ENCODE measurements at places on chromosomes 2 and 18.

GRCh38 chr2:143333168-143333791 lies 204.1 kb downstream of the ARHGAP15 start:
- no peak for DNase-seq

GRCh38 chr2:30332791-30333453 lies 101.6 kb downstream of the LBH start:
- no peak for DNase-seq

- DNase-seq: no peak
These were observed 469.3 kb upstream of the MEX3C start for GRCh38 chr18:51666763-51667191.

- no peak for DNase-seq
These were observed 613.4 kb downstream of the ARHGAP15 start for GRCh38 chr2:143742581-143742980.

DNA sequence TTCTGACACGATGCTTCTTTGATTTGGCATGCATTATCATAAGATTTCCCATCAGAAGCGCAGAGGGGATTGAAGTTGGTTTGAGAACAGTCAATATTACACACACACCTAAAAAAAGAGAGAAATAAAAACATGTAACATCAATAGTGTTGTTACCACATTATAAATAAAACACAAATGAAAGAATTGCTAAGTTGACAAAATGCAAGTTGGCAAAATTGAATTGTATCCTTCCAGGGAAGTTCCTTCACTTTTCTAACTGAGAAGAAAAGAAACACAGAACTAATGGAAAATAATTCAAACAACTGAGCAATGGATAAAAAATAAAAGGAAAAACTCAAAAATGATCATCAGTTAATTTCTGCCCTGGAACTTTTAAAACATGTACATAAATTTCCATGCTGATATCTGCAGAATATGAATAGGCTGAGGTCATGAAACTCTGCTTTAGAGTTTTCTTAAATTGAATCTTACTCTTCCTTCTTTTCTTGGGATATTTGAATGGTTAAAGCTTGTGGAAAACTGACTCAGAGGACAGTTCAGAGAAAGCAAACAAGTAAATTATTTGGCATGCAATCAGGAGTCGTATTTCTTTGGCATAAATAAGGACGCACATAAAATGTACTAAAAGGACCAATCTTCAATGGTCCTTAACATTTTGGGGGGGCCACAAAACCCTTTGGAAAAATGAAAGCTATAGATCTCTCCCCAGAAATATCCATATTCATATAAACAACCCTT lies 152.4 kb upstream of the CAVIN2 start:
- no peak for DNase-seq

DNA sequence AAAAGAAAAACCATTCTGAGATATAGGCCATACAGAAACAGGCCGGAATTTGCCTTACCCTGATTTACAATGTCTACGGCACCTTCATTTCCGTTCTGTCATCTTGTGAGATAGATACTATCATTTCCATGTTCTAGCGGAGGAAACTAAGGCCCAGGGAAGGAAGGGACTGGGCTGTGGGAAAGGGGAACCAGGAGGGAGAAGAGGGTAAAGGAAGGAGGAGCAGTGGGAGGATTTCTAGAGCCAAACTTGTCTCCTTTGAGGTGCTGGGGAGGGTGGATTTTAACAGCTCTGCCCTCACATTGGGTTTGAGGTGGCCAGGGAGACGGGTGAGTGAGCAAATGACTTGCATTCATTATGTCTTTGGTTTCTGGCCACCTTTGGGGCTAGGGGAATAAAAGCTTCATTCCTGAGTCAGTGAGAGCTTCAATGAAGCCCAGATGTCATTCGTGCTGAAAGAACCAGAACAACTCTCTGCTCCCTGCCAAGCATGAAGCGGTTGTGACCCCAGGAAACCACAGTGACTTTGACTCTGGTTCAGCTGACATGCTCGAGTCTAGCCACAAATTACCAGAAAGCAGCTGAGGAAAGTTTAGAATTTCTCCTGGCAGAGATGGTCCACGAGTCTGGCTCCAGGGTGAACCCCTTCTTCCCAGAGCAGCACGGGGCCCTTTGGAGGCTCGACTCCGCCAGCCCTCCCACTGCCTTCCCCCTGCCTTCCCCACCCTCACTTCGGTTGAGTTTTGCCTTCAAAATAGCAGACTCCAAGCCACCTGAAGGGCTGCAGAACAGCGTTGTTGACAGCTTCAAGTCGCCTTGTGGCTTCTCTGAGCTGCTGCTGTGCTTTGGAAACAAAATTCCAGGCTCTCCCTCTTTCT lies 3.8 kb downstream of the ACTG2 start:
- no peak for DNase-seq

DNA sequence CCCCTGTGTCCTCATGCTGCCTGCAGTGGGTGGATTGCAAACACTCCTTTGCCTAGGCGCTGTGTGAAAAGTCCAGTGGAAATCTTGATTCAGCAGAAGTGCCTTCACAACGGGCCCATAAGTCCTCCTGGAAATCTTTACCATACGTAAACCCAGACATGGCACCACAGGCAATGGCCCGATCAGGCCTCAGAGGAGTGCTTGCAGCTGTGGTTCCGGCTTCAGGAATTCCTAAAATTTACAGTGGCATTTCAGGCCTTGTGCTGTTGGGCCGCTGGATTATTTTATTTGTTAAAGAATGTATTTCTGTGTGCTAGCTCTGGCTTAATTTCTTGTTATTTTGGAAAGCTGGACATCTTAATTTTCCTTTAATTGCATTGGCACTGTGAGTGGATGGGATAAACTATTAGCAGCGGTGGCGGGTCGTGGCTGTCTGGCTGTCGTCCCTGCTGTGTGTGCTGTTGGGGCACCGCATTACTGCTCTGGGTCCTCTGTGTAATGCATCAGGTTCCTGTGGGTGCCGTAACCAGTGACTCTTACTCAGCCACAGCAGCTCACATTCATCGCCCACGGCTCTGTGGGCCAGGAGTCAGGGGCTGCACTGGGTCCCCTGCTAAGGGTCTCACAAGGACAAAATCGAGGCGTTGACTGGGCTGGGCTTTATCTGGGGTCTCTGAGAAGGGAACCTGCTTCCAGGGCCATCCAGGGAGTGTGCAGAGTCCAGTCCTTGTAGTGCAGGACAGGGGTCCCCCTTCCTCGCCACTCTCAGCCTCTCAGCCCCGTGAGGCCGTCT lies 73.1 kb downstream of the RTP5 start:
- no peak for DNase-seq

DNA sequence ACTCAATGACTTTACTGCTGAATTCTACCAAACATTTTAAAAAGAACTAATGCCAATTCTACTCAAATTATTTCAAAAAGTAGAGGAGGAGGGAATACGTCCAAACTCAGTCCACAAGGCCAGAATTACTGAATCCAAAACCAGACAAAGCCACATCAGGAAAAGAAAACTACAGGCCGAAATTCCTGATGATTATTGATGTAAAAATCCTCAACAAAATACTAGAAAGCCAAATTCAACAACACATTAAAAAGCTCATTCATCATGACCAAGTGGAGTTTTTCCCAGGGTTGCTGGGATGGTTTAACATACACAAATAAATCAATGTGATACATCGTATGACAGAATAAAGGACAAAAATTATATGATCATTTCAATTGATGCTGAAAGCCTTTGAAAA lies 103.9 kb upstream of the UBE2E3 start:
- DNase-seq: no peak

DNA sequence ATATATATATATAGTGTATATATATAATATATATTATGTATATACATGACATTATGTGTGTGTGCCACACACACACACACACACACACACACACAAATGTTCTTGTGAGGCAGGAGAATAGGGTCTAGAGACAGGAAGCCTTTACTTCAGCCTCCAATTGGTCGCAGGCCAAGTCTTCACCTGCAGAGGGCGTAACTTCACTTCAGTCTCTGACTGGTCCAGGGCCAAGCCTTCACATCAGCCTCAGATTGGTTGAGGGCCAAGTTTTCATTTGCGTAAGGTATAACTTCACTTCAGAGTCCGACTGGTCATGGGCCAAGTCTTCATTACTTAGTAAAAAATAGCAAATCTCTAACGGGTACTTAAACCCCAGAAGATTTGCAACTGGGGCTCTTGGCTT lies 13.2 kb upstream of the SS18 start:
- no peak for DNase-seq

DNA sequence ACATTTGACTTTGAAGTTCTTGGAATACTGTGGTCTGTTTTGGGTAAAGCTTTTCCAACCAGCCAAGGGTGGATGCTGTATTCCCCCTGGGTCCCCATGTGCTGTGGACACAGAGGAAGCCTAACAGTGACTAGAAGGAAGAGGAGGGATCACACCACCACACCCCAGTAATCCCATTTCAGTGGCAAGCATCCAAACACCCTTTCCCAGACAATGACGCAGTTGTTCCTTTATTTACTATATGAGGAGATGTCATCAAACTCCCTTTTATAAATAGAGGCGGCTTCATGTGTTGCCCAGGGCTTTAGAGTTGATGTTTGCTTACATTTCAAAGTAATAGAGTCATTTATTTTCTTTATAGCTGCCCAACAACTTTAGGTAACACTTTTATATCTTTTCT lies 959.4 kb upstream of the GYPC start:
- no peak for DNase-seq

DNA sequence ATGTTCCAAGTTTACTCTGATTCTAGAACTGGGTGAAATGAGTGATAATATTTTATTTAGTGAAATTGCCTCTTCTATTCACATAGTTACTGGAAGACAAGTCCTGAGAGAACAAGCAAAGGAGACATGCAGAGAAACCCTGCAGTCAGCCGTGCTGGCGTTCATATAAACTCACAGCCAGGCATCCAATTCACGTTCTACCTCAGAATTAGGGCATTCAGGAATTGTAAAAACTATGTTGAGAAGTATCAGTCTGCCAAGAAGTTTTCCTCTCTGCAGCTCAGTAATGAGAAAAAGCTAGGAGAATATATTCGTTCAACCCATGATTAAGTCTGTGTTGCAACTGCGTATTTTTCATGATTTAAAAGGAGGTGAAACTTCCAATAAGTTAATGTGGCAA lies 156.2 kb upstream of the DSEL start:
- DNase-seq: no peak

DNA sequence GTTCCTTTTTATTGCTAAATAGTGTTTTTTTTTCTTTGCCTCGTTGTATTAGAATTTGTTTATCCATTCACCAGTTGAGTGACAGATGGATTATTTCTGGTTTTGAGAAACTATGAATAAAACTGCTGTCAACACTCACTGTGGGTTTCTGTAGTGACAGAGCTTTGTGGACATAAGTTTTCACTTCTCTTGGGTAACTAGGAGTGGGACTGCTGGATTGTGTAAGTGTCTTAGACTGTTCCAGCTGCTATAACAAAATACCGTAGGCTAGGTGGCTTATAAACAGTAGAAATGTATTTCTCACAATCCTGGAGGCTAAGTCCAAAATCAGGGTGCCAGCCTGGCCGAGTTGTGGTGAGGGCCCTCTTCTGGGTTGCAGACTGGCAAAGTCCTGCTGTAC lies 71.9 kb downstream of the TNFRSF11A start:
- no peak for DNase-seq

DNA sequence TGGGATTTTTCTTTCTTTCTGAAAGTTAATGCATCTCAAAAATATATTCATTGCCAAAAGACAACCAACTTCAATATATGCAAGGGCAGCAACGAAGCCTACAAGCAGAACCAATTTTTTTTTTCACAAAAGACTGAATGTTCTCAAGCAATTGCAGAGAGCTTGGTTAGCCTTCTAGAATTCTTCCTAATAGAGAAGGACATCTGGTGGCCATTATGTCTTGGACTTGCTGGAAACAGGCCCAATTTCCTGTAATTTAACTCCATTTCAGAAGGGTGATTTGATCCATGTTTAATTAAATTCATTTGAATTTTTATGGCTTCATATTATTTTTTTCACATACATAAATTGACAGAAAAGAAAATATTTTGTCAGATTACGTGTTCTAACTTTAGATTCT lies 208.0 kb downstream of the TPGS2 start:
- no peak for DNase-seq

DNA sequence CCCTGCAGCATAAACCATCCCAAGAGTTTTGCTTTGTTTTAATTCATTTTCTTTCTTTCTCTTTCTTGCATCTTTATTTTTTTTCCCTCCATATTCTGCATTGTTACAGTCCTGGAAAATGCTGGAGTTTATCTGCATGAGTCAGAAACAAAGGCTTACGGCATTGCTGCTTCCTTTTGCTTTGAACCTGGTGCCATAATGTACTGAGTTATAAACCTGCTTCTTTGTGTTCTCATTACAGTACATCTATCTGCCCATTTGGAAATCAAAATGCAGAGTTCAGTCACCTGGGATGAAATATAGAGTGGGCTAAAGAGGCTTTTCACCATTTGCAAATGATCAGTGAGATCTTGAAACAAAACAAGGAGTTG lies 1009.2 kb upstream of the FANCL start:
- DNase-seq: no peak

DNA sequence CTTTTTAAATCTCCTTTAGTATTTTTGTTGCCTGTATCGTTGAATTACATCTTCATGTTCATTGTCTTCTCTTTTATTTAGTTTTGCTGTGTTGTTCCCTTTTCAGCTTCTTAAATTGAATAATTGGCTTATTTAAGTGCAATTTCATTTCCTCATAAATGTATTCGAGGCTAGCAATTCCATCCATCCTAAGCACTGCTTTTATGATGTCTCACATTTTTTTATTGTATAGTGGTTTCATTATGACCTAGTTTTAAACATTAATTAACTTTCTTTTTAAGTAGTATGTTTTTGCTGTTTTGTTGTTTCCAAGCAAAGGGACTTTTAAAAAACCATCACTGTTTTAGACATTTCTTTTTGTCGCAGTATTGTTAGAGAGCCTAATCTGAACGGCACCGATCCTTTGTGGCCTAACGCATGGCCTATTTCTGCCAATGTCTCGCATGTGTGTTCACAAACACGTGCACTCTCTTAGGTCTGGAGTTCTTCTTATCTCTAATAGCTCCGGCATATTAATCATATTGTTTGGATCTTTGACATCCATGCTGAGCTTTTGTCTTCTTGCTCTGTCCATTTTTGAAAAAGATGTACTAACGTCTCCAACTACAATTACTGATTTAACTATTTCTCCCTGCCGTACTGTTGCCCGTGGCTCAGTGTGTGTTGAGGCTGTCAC lies 59.6 kb upstream of the ZNF516 start:
- peak; percentile 33 for DNase-seq

DNA sequence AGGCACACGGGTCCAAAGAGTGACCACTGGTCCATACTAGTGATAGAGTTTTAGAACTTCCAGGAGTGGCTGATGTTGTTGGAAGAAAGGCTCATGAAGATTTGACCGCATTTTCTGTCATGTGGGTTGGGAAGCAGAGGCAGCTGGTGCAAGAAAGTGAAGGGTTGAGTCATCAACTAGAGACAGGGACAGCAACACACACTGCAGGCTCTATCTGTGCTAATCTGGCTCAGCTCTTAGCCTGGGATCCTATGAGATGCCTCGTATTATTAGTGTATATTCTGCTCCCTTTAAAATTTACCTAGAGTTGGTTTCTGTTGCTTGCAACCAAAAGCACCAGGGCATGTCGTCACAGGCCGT lies 2.5 kb upstream of the SH3RF3 start:
- no peak for DNase-seq

DNA sequence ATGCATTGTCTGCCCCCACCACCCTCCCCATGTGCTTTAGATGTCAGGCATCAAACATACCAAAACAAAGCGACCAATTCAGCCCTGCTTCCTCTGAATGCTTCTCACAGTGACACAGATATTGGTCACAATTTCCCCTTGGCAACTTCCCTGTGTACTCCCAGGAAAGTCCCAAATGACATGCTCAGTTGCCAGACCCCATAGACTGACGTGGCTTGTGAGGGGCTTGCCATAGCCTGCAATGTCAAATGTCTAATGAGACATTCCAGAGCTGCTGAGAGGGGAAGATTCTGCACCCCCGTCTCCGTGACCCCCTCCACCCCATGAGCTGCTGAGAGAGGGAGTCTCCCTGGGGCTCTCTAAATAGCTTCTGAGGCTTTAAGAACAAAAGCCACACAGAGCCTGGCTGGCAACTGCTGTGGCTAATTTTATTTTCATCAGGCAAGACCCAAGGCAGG lies 47.3 kb downstream of the RFTN2 start:
- DNase-seq: no peak
